Mesendoderm (in vitro differentiated cells): ENCODE measurements at places on chromosomes 4 and X.
A peak's percentile ranks its signal among the peaks of the same experiment; 100 is the strongest.

- peak; percentile 59 for DNase-seq
- no peaks in the 10 kb centered on the region for H3K36me3 ChIP-seq
- H3K4me1 ChIP-seq = no peaks in the 10 kb centered on the region
Observed at GRCh38 chr4:122577808-122578781, 42.8 kb downstream of the IL21 start.

GRCh38 chr4:183038436-183038835 lies 60.6 kb upstream of the WWC2 start:
- no peaks in the 10 kb centered on the region for H3K27me3 ChIP-seq
- DNase-seq = no peak
- H3K36me3 ChIP-seq = no peaks in the 10 kb centered on the region
- no peak overlapping the region for H3K27ac ChIP-seq

DNA sequence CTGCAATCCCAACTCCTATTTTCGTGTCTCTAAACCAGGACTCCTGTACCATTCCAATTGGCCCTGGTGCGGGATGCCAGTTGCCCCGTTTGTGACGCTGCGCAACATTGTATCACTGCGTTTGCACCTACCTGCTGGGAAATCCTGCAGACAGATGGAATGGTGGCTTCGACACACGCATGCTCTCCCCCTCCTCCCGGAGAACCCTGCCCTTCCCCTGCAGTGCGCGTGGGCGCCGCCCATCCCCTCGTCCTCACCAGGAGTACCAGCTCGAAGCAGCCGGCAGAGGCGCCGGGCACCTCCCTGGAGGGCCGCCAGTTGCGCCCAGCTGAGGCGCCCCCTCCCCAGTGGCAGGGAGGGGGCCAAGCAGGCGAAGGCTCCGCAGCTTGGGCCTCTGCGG lies 1.4 kb downstream of the DGKK start:
- H3K4me3 ChIP-seq = no peak overlapping the region
- no peak overlapping the region for H3K27ac ChIP-seq
- no peaks in the 10 kb centered on the region for H3K4me1 ChIP-seq
- peaks cover 12% of the 10 kb centered on the region for H3K27me3 ChIP-seq
- H3K36me3 ChIP-seq = no peaks in the 10 kb centered on the region
- DNase-seq = no peak

DNA sequence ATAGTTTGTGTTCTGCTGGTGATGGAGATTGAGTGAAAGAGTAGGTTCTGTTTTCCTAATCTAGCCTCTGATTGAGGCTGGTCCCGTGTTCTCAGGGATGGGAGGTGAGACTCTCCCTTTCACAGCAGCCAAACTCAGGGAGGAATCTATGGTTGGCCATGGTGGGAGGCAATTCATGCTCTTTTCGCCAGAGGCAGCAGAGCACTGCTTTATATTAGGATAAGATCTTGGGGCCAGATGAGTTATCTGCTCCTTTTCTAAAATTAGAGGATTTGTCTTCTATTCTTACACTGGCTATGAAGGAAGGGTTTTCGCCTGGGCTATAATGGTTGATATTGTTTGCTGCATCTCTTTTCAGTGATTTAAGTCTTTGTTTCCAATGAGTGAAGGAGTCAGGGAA lies 63.9 kb upstream of the NLGN4X start:
- no peak overlapping the region for H3K4me3 ChIP-seq
- H3K36me3 ChIP-seq = no peaks in the 10 kb centered on the region
- DNase-seq = no peak
- no peak overlapping the region for H3K27ac ChIP-seq
- no peaks in the 10 kb centered on the region for H3K4me1 ChIP-seq

- H3K4me3 ChIP-seq = no peak overlapping the region
- H3K4me1 ChIP-seq = no peaks in the 10 kb centered on the region
- H3K27ac ChIP-seq = no peak overlapping the region
- no peaks in the 10 kb centered on the region for H3K36me3 ChIP-seq
- DNase-seq = no peak
Observed at GRCh38 chr4:74523096-74523495, 78.2 kb downstream of the AREG start.

DNA sequence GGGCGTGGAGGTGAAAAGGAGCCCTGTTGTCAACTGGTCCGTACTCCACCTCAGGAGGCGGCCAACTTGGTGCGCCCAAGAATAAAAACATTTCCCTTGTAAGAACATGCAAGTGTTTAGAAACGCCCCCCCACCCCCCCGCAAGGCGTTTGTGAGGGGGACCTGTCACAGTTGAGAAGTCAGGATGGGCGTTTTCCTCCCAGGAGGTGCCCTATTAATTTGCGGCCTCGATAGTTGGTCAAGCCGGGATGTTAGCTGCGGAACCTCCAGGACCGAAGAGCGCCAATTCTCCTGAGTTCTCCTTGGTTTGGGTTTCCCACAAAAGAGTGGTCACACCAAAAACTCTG lies 651 bp upstream of the SAP30 start:
- no peaks in the 10 kb centered on the region for H3K4me1 ChIP-seq
- no peaks in the 10 kb centered on the region for H3K36me3 ChIP-seq
- no peaks in the 10 kb centered on the region for H3K27me3 ChIP-seq
- H3K4me3 ChIP-seq = peak overlapping the region; percentile 64

DNA sequence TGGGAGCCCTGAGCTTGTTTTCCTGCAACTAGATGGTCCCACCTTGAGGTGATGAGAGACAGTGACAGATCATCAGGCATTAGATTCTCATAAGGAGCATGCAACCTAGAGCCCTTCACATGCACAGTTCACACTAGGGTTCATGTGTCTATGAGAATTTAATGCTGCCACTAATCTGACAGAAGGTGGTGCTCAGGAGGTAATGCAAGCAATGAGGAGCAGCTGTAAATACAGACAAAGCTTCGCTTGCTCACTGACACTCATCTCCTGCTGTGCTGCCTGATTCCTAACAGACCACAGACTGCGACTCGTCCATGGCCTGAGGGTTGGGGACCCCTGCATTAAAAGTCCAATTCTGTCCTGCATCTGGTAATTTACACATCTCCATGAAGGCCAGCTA lies 141.6 kb downstream of the KCNIP4 start:
- no peak for DNase-seq
- H3K27me3 ChIP-seq = no peaks in the 10 kb centered on the region
- no peak overlapping the region for H3K27ac ChIP-seq
- H3K4me3 ChIP-seq = no peak overlapping the region
- H3K36me3 ChIP-seq = no peaks in the 10 kb centered on the region

DNA sequence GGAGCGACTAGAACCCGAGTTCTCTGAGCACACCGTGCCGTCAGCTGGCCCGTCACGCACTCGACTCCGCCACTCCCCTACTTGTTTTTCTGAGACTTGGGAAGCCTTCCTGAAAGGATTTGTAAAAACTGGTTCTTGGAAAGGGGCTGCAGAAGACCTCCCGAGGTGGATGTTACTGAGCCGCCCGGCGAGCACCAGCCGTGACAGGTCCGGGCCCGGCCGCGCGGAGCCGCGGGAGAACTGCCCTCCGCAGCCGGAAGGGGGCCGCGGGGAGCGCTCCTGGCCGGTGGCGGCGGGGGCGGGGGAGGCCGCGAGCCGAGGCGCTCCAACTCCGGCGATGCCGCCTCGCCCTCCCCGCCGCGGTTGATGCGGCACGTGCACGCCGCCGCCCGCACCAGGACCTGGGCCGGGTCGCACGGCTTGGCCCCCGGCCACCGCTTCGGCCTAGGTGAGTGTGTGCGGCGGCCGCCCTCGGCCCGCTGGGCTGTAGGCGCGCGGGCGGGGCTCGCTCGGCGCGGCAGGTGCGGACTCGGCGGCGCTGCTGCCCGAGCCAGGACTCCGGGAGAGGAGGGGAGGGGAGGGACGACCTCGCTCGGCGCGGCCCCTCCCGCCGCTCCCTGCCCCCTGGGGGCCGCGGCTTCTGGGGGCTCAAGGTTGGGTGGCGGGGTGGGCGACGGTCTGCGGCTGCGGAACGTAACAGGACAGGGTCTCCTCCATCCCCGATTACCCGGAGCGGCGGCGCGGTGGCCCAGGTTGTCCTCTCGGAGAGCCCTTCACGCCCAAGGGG lies 1.7 kb downstream of the SPRY1 start:
- no peaks in the 10 kb centered on the region for H3K27me3 ChIP-seq
- H3K27ac ChIP-seq = peak overlapping the region; percentile 78
- H3K4me3 ChIP-seq = peak overlapping the region; percentile 83
- no peaks in the 10 kb centered on the region for H3K4me1 ChIP-seq
- H3K36me3 ChIP-seq = peaks cover 5% of the 10 kb centered on the region
